ENCODE measurements at places on chromosomes 2 and 18.

- no peak for DNase-seq
These were observed 431.8 kb downstream of the SOCS6 start for GRCh38 chr18:70720607-70721006.

- no peak for DNase-seq
These were observed 955.8 kb downstream of the TDRD15 start for GRCh38 chr2:22079583-22079982.

DNA sequence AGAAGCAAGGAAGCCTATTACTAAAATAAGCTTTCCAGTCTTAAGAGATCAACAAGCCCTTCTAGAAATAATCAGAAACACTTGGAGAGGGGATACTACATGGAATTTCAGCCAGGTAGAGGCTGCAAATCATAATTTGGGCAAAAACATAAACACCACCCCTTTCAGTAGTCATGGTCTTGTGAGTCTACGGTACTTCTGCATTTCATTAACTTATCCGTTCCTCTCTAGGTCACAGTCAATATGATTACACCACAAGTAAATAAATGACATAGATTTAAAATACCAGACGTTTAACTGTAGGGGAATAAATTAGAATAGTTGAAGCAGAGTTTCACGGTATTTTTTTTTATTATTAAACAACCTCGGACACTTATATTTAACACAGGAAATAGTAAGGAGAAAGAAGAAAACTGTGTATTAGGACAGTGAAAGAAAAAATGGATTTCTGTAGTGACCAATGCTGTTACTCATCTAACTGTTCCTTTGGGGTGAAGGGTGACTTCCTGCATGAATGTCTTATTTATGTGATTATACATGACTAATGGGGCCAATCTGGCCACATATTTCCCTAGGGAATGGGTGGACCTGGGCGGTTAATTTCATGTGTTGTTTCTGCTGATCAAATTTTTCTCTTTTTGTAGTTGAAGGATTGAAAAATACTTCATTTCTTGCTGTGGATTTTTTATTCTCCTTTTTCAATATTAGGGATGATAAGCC is 456.6 kb upstream of the UBE2E3 start:
- DNase-seq: no peak

DNA sequence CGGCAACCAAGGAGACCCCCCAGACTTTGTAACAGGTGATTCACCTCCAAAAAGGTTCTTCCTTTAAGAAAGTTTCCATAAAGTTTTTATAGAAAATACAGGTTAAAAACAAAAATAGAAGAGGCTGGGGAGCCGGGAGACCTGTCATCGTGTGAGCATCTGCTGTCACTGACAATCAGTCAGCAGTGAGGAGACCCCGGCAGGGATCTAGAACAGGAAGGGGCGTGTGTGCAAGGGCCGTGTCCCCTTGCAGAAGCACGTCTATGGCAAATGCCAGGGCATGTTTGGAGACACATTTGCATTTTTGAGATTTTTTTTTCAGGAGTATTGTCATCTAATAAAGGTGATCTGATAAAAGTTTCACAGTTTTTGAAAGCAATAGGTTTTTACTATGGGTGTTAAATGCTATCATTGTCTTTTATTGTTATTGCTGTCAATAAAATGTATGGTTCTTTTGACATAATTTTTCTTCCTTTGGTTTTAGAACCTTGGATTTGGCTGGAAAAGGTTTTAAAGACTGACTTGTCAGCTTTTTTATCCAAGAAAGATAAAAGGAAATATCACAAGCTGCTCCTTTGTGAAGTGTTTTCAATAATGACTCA is 52.1 kb downstream of the MTCL1 start:
- no peak for DNase-seq

GRCh38 chr18:62558015-62558663 is 35.3 kb downstream of the ZCCHC2 start:
- no peak for DNase-seq

- no peak for DNase-seq
These were observed 8.2 kb downstream of the RND3 start for GRCh38 chr2:150479075-150479915.

GRCh38 chr2:55431982-55432627 is 12.4 kb upstream of the CCDC88A start:
- no peak for DNase-seq

- no peak for DNase-seq
These were observed 3.0 kb upstream of the ADRA2B start for GRCh38 chr2:96119389-96119751.

DNA sequence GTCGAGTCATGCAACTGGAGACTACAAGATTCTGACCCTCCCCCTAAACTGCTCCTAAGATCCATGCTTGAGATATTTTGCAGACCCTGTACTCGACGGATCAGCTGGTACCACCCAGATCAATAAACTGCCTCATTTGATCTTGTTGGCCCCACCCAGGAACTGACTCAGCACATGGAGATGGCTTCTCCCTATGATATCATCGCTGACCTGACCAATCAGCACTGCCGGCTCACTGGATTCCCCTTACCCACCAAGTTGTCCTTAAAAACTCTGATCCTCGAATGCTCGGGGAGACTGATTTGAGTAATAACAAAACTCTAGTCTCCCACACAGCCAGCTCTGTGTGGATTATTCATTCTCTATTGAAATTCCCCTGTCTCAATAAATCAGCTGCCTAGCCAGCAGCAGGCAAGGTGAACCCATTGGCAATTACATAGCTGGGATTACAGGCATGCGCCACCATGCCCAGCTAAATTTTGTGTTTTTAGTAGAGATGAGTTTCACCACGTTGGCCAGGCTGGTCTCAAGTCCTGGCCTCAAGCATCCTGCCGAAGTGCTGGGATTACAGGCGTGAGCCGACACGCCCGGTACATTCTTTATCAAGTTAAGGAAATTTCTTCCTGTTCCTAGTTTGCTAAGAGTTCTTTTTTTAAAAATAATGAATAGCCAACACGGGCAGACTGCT is 43.6 kb downstream of the VPS54 start:
- DNase-seq: no peak

- DNase-seq: no peak
These were observed 331.3 kb downstream of the THSD7B start for GRCh38 chr2:137096693-137097092.

- DNase-seq: no peak
These were observed 71.7 kb downstream of the LIMS1 start for GRCh38 chr2:108605947-108606346.

- no peak for DNase-seq
These were observed 59.6 kb downstream of the ITGB6 start for GRCh38 chr2:160140471-160140870.

DNA sequence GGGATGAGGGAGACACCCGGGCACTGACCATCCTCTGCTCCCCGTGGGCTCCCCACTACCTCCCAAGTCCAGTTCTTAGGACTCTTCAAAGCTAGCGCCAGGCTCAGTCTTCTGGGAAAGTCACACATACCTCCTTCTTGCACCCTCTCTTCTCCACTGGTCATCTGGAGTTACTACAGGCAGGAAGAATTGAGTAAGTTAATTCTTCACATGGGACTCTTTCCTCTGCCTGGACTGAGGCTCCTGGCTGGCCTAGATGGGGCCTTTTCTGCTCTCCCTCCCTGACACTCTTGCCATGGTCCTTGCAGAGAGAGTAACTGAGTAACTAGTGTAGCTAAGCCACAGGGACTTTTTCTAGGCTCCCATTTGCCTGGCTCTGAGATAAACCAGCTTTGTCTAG is 96.5 kb upstream of the CELF4 start:
- DNase-seq: no peak

DNA sequence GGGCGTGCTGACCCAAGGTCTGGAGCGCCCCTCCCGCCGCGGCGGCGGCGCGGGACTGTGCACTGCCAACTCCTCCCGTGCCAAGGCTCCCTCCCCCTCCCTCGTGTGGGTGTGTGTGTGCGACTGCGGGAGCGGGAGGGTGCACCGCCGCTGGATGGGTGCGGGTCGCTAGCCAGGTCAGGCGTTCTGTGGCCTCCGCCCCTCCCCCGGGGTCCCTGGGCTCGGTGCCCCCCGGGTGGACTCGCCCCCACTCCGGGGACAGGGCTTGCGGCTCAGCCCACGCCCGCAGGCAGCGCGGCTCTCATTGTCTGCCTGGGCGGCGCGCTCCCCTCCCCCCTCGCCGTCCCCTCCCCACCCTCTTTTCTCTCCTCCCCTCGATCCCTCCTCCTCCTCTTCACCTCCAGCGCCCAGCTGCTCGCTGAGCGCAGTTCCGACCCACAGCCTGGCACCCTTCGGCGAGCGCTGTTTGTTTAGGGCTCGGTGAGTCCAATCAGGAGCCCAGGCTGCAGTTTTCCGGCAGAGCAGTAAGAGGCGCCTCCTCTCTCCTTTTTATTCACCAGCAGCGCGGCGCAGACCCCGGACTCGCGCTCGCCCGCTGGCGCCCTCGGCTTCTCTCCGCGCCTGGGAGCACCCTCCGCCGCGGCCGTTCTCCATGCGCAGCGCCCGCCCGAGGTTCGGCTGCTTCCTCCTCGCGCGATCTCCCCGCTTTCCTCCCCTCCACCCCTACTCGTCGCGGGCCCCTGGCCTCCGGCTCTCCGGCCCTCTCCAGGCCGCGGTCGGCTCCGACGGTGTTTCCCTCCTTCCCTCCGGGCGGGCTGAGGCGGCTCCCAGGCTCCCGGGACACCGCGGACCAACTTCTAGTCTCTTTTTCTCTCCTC is at the start of gene GATA6:
TSS of gene GATA6 (plus strand) at position 579 of the 878 bp plus-strand sequence. CDS start 1,556 bp downstream, outside the sequence.
- peak; percentile 41 for DNase-seq

DNA sequence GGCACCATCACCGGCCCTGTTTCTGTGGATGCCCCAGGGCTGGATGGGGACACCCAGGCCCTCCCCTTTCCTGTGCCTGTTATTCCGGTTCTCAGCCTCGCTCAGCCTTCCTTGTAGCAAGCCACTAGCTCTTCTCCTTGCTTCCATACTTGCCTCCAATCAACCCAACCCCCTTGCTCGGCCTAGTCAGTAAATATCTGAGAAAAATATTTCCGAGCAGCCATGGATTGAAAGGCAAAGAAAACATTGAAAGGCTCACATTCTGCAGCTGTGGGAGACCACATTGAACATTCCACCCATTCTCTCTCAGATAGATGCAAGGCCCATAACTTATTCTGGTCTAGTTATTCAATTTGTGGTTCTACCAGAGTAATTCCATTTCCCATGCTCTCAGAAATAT is 114.9 kb downstream of the SPP2 start:
- DNase-seq: no peak
